ENCODE measurements at places on chromosomes 5 and 9.
A peak's percentile ranks its signal among the peaks of the same experiment; 100 is the strongest.

DNA sequence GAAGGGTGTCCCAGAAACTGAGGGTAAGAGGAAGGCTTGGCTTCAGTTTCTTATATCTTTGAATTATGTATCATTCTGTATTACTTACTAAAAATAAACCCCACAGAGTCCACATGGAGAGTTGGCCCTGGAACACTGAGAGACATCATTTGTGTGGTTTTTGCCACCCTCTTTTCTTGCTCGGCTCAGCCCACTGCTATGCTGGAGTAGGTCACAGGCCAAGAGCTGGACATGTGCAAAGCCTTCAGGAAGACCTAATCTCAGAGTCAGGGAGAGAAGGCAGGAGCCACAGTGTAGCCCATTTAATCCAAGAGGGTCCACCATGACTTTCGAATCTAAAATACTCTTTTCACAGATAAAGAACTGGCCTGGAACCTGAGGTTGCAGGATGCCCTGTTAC is 47.5 kb downstream of the MAMDC2 start:
- H3K36me3 ChIP-seq: no peaks in the 10 kb centered on the region
- no peak overlapping the region for H3K4me3 ChIP-seq
- H3K27ac ChIP-seq: no peak overlapping the region
- H3K4me1 ChIP-seq: no peaks in the 10 kb centered on the region
- peaks cover 5% of the 10 kb centered on the region for H3K27me3 ChIP-seq

GRCh38 chr5:7592910-7593309 is 197.0 kb downstream of the ADCY2 start:
- H3K36me3 ChIP-seq: no peaks in the 10 kb centered on the region
- H3K4me3 ChIP-seq: no peak overlapping the region
- DNase-seq: no peak
- no peak overlapping the region for H3K27ac ChIP-seq

GRCh38 chr9:137685741-137686420 is 67.1 kb downstream of the EHMT1 start:
- H3K27me3 ChIP-seq: no peaks in the 10 kb centered on the region
- no peak overlapping the region for H3K4me3 ChIP-seq
- no peak overlapping the region for H3K27ac ChIP-seq
- H3K4me1 ChIP-seq: peaks cover 7% of the 10 kb centered on the region
- H3K36me3 ChIP-seq: peaks cover 3% of the 10 kb centered on the region

DNA sequence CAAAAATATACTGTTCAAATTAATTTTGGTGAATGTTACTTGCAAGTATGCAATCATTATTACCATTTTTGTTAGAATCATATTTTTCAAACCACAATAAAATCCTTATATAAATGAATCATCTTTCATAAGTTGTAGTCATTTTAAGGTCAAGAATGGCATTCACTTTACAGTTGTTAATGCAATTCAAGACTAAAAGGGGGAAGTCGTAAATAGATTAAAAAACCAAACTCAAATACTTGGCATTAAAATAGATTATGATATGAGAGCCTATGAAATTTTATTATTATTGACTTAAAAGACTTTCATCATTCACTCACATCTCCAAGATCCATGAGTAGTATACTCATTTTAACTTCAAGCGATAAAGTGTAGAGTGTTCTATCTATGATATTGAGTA is 11.6 kb downstream of the CDH9 start:
- no peak overlapping the region for H3K4me3 ChIP-seq
- no peaks in the 10 kb centered on the region for H3K36me3 ChIP-seq
- no peak overlapping the region for H3K27ac ChIP-seq

DNA sequence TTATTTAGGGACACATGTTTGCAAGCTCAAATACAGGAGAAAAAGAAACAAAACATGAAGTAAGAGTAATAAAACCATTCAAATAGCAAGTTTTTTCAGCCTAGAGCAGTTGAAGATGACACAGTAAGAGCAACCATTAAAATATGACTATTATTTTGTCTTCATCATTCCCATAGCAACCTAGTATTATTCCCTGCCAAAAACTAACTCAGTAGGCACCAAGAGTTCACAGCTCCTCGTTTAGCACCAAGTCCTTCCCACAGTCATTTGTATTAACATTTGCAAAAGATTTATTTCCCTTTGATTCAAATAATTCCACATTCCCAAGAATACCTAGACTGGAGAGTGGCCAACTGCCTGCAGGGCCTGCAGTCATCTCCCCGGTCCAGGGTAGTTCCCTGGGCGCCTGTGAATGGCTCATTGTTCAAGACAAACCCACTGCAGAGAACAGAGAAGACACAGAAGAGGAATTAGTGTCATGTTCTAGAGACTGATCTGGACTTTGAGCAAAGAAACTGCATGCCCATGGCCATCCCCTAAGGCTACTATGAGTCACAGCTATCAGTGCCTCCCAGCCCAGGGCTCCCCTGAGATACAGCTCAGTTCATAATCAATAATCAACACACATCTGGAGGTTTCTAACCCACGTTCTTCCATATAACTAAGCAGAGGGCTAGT is 139.1 kb upstream of the MAP3K1 start:
- H3K4me1 ChIP-seq: peaks cover 38% of the 10 kb centered on the region
- H3K27me3 ChIP-seq: peaks cover 3% of the 10 kb centered on the region
- H3K4me3 ChIP-seq: no peak overlapping the region
- DNase-seq: no peak
- H3K27ac ChIP-seq: no peak overlapping the region
- H3K36me3 ChIP-seq: peaks cover 17% of the 10 kb centered on the region

- H3K27me3 ChIP-seq: no peaks in the 10 kb centered on the region
- H3K27ac ChIP-seq: no peak overlapping the region
These were observed 291.9 kb downstream of the FBXL7 start for GRCh38 chr5:15791859-15792258.

DNA sequence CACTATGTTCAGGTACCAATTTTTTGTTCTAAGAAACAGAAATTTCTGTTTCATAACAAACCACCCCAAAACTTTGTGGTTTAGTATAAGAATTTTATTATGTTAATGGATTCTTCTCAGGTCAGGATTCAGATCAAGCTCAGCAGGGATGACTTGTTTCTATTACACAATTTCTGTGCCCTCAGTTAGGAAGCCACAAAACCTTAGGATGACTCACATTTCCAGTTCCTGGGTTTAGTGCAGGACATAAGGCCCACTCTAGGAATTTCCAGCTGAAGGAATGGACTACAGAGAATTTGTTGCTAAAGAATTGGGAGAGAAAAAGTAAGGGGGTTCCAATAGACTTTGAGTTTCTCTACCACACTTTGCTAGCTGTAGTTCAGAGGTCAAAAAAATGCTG is 629.3 kb downstream of the ANXA1 start:
- DNase-seq: no peak
- H3K4me3 ChIP-seq: no peak overlapping the region
- H3K36me3 ChIP-seq: no peaks in the 10 kb centered on the region
- H3K27ac ChIP-seq: no peak overlapping the region
- no peaks in the 10 kb centered on the region for H3K27me3 ChIP-seq

GRCh38 chr5:109486200-109486804 is 76.5 kb upstream of the PJA2 start:
- no peak overlapping the region for H3K4me3 ChIP-seq
- peaks cover 3% of the 10 kb centered on the region for H3K27me3 ChIP-seq
- H3K27ac ChIP-seq: no peak overlapping the region
- H3K36me3 ChIP-seq: no peaks in the 10 kb centered on the region
- no peak for DNase-seq

DNA sequence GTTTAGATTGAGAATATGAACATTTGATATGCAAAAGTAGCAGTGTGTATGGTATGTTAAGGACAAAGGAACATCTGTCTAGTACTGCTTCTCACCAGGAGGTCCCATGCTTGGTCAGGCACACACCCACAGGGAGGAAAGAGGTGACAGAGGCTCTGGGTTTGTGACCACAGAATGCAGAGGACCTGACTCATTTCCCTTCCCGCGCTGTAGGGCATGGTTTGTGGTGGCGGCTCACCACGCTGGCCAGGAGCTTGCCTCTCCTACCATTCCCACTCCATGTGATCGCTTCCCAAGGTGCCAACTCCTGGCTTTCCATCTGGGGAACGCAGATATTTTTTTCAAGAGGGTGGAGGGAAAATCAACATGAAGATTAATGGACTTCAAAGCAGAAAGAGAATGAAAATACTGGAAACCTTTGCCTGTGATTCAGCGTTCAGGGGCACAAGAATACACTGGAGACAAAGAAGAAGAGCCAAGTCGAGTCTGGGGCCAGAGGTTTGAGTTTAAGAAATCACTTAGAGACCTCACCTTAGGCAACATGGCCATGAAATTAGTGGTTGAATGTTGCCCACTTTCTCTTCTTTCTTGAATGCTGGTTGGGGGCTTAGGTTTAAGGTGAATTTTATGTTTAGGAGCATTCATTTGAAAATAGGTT is 477.8 kb downstream of the CCDC171 start:
- H3K4me3 ChIP-seq: no peak overlapping the region
- H3K27me3 ChIP-seq: no peaks in the 10 kb centered on the region
- no peak overlapping the region for H3K27ac ChIP-seq
- DNase-seq: peak; percentile 9
- peaks cover 6% of the 10 kb centered on the region for H3K4me1 ChIP-seq
- H3K36me3 ChIP-seq: no peaks in the 10 kb centered on the region

DNA sequence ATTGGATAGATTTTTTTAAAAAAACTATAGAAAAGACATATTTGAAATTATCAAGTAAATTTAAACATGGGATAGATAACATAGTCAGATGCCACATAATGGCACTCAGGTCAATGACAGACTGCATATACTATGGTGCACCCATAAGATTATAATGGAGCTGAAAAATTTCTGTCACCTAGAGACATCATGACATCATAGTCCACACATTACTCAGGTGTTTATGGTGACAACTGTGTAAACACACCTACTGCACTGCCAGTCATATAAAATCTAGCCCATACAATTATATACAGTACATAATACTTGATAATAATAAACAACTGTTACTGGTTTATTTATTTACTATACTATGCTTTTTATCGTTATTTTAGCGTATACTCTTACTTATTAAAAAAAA is 58.6 kb downstream of the CPLANE1 start:
- no peaks in the 10 kb centered on the region for H3K27me3 ChIP-seq
- no peak overlapping the region for H3K4me3 ChIP-seq
- peaks cover 12% of the 10 kb centered on the region for H3K36me3 ChIP-seq
- DNase-seq: no peak

DNA sequence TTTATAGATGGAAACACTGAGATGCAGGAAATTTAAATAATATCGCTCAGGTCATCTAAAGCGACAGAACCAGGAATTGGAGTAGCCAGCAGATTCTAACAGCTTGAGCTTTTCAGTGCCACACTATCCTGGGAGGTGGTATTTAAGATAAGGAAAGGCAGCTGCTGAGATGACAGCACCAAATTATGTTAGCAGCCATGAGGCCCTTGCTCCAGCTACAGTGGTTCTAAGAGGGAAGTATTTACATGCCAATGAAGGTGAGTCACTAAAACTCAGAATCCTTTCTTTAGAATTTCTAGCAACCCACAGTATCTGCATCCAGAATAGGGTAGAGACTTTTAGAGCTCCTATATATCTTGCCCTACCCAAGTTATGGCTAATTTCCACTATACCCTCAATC is 127.0 kb upstream of the VLDLR start:
- no peaks in the 10 kb centered on the region for H3K4me1 ChIP-seq
- no peaks in the 10 kb centered on the region for H3K36me3 ChIP-seq
- H3K4me3 ChIP-seq: no peak overlapping the region
- no peak for DNase-seq
- H3K27ac ChIP-seq: no peak overlapping the region
- H3K27me3 ChIP-seq: no peaks in the 10 kb centered on the region

DNA sequence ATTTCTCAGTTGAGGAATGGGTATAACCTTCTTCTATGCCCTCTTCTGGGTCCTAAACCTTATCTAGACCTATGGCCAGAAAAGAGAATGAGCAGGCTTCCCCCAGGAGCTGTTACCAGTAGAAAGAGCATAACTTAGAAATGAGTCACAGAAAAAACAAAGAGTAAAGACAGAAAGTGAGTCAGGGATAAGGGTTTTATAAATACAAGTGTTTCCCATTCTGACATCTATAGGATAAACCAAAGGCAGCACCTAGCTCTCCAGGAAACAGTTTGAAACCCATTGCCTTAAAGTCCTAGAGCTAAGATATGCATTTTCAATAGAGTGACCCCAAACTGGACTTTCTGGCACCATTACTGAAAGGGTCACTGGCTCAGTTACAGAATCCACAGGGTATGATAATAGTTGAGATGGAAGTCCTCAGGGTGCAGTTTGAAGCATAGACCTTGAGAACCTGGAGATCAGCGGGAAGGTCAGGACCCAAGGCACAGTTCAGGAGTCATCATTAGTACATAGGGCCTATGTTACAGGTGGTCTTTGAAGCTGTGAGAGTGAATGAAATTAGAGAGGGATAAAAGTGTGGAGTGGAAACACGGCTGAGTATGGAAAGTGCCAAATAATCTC is 42.7 kb upstream of the LIFR start:
- H3K4me1 ChIP-seq: no peaks in the 10 kb centered on the region
- H3K36me3 ChIP-seq: no peaks in the 10 kb centered on the region
- no peak overlapping the region for H3K4me3 ChIP-seq
- no peak for DNase-seq

DNA sequence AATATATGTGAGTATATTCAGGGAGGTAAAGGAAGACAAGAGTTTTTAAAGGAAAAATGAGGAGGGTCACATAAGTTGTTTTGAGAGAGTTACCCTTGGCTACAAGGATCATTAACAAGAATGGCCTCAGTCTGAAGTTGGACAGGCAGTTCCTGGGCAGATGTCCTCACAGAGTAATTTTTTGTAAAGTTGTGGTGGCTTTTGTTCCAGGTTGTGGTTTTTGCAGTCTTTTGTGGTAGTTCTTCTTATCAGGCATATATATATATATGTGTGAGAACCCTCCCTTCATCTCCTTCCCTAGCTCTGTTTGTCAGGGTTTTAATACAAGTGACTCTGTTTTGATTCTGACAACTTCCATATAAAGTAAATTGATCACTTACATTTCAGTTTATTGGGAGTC is 60.0 kb downstream of the CSNK1G3 start:
- H3K27me3 ChIP-seq: no peaks in the 10 kb centered on the region
- H3K4me1 ChIP-seq: peaks cover 10% of the 10 kb centered on the region
- peaks cover 13% of the 10 kb centered on the region for H3K36me3 ChIP-seq
- no peak for DNase-seq
- no peak overlapping the region for H3K4me3 ChIP-seq
- H3K27ac ChIP-seq: no peak overlapping the region

DNA sequence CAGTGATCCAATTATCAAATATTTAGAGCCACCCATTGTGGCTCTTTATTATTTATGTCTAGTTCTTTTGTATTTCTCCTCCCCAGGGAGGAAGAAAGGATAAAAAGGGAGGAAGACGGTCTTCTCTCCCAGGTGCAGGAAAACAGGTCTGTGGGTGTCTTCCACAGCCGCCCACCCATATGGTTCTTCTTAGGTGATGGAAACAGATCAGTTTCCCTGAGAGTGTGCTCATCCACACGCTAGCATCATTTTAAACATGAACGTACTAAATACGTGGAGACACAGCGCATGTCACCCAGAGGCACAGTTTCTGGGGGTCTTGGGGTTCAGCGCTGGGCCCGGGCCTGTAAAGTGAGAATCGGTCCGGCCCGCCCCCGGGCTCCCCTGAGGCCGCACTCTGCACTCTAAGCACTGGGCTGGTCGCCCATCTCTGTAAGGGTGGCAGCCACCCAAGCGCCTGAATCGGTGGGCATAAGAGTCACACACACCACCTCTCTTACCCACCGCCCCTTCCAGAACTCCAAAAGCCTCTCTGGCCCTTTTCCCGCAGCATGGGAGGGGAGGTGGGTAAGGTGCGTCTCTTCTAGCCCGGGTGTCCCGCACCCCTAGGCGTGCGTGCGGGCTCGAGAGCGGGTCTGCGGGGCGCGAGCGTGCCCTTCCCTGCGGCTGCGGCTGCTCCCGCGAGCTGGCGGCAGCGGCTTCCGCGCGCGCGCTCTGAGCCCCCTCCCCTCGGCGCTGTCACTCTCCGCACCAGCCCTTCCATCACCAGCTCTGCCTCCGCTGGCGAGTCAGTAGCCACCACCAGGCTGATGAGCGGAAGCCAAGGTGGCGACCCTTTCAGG is 1.3 kb downstream of the PTCH1 start:
- H3K36me3 ChIP-seq: peaks cover 5% of the 10 kb centered on the region
- H3K27ac ChIP-seq: no peak overlapping the region
- peaks cover 18% of the 10 kb centered on the region for H3K4me1 ChIP-seq
- peak; percentile 30 for DNase-seq
- peaks cover 70% of the 10 kb centered on the region for H3K27me3 ChIP-seq
- peak overlapping the region; percentile 25 for H3K4me3 ChIP-seq

Data from activated CD4-positive, alpha-beta T cell treated with anti-CD3 and anti-CD28 coated beads, Interleukin-2, amount 10 ng/mL, durations not matched to agents 7 days and 5 days (primary cell).